Stimulated activated CD4-positive, alpha-beta T cell treated with anti-CD3 and anti-CD28 coated beads, TNF-alpha, amount 100 ng/mL, for 1 hour (primary cell): ENCODE measurements at places on chromosomes 7 and 10.

DNA sequence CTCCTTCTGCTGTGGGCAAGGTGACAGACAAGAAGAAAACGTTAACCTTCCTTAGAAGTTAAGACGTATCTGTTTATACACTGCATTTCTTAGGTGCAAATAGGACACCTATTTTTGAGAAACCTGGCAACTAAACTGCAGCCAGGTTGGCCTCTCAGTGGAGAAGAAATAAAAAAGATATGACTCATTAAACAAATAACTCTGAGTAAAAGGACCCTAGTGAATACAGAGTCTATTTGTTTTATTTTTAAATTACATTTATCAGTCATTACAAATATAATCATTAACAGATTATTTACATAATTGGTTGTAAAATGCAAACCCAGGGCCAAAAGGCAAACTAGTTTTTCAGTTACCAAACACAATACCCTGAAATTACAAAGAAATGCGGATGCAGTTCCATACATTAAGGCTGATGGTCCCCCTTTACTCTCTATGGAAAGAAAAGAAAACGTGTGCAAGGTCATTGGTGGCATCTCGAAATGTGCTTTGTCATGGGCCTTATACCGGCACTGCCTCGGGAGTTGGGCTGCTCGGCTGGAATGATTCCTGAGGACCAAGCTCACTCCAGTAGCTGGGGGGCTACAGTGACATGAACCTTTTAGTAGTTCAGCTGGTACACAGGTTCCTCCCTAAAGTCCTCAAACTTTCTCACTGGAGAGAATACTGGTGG, 38.4 kb downstream of the ADRB1 start:
- DNase-seq: no peak

GRCh38 chr10:119750391-119751230, 24.8 kb downstream of the INPP5F start:
- peak; percentile 27 for DNase-seq

DNA sequence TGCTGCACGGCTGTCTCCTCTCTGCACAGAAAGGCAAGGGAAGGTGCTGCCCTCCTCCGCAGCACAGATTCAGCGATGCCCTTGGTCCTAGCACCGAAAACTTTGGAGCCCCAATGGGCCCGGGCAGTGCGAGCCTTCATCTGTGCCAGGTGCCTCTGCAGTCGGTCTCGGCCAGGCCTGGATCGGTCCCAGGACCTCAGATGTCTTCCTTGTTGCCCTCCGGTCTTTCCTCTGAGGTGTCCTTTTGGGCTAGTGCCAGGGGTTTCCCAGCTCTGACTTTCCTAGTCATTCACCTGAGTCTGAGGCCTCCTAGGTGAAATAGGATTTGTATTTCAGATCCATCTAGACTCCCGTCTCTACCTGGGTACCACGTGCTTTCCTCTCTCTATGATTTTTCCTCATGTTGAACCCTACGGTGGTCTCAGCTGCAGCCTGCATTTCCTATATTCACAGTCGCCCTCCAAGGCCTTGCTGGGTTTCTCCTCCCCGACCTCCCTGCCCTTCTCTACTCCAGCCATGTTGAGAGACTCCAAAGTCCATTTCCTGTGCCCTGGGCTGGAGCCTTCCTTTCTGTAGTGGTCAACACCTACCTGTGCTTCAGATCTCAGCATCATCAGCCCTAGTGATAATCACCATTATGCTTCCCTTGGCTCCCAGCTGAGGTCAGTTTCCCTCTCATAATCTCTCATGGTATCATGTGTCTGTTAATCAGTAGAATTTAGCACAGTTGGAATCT, 92.0 kb upstream of the PRSS58 start:
- no peak for DNase-seq

DNA sequence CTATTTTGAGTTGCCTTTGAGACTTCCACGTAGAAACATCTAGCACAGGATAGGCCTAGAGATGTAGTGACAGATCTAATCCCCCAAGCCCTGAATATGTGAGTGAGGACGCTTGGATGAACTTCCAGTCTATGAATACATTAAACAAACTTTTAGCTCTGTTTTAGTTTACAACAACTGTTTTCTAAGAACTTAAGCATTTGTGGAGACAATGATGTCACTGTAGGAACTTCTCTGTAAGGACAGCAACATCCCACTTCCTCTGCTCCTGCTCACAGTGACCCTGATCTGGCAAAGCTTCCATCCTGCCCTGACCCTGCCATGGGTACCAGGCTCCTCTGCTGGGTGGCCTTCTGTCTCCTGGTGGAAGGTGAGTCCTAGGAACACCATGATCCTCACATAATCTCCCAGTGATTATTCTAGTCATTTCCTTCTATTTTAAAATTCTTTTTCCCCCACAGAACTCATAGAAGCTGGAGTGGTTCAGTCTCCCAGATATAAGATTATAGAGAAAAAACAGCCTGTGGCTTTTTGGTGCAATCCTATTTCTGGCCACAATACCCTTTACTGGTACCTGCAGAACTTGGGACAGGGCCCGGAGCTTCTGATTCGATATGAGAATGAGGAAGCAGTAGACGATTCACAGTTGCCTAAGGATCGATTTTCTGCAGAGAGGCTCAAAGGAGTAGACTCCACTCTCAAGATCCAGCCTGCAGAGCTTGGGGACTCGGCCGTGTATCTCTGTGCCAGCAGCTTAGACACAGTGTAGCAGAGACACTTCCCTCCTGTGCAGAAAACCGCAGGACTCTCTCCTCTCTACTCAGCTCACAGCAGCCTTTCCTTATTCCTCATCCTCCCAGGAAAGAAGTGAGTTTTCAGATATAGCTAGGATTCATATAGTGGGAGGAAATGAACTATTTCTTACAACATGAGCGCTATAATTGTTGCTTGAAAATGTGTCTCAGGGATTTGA, 194.4 kb upstream of the PRSS1 start:
- no peak for DNase-seq

GRCh38 chr7:89887489-89887888, 266.8 kb upstream of the STEAP1 start:
- no peak for DNase-seq

DNA sequence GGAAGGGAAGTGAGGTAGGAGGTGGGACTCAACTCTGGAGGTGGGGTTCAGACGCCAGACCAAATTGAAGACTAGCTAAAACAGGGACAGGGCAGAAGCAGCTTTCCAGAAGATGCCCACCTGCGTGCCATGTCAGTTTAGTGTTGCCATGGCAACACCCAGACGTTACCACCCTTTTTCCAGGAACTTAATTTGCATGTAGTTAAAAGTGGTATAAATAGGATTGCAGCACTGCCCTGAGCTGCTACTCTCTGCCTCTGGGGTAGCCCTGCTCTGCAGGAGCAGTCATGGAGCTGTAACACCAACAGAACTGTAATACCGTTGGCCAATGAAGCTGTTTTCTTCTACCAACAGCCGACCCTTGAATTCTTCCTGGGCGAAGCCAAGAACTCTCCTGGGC, 93.8 kb downstream of the PRKCQ start:
- DNase-seq: no peak

DNA sequence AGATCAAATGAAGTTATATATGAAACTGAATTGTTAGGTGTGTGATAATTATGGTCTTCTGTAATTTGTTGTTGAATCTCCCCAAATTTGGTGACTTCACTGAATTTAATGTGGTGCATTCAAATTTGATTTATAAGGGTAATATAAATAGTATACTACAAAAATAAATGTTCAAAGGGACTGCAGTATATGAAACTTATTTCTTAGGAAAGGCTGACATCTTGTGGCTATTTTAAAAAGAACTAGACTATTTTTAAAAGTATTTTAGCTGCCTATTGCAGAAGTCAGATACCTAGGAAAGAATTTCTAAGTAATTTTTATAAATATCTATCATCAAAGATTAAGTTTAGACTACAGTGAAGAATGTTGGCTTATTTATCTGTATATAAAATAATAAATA, 36.6 kb downstream of the ATRNL1 start:
- no peak for DNase-seq

DNA sequence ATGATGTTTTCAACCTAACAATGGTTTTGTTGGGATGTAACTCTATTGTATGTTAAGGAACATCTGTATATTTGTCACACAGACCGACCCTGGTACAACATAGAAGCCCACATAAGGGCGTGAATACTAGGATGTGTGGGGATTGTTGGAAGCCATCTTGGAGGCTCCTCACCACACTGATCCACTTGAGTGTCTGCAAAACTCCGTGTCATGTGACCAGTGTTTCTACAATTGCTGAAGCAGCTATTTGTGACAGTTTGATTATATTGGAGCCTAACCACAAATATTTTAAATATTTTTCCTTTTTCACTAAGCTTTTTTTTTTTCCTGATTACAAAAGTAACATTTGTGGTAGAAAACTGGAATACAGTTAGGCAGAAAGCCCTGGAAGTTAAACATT, 27.9 kb downstream of the RALA start:
- no peak for DNase-seq

DNA sequence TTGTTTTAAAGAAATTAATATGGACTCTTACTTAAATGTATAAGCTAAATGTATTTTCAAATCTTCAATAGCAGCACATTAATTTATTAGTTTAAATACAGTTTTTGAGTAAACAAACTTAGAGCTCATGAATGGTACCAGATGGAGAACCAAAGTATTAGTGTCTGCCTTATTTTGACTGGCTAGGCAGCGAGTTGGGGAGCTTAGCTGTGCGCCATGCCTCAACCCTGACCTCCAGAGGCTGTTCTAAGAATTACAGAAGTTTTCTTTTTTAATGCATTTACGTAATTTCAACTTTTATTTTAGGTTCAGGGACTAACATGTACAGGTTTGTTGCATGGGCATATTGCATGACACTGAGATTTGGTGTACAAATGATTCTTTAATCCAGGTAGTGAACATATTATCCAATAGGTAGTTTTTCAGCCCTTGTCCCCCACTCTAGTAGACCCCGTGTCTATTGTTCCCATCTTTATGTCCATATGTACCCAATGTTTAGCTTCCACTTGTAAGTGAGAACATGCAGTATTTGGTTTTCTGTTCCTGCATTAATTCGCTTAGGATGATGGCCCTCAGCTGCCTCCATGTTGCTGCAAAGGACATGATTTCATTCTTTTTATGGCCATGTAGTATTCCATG, 166.8 kb downstream of the IQUB start:
- DNase-seq: no peak

DNA sequence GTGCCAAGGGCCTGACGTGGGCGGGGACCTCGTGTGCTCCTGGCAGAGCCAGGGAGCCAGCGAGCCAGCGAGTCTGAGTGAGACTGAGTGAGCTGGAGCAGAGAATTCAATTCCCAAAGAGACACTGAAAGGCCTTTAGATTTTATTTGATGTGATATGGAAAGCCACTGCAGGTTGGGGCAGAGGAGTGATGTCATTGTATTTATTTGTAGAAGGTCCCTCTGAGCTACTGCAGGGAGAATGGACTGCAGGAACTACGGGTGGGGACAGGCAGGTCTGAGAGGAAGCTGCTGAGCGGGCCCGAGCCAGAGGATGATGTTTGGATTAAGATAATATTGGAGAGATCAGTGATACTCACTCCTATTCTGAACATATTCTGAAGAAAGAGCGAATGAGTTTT, 445.8 kb upstream of the ANKRD30A start:
- no peak for DNase-seq

GRCh38 chr10:109838592-109839244, 84.6 kb downstream of the XPNPEP1 start:
- no peak for DNase-seq

DNA sequence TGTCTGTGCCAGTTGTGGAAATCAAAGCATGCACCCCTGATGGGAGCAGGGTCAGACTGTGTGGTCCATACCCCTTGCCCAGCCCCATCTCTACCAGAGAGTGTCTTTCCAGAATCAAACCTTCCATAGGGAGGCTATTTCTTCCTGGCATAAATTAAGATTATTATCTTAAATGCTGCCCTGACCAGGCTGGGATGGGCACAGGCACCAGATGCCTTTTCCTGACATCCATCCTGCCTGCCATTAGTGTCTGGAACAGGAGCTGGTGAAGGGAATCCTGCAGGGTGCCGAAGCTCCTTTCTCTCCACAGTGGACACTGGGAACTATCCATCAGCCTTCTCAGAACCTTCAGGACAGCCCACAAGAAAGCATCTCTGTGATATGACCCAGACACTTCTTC, 296.3 kb downstream of the GRID1 start:
- no peak for DNase-seq

DNA sequence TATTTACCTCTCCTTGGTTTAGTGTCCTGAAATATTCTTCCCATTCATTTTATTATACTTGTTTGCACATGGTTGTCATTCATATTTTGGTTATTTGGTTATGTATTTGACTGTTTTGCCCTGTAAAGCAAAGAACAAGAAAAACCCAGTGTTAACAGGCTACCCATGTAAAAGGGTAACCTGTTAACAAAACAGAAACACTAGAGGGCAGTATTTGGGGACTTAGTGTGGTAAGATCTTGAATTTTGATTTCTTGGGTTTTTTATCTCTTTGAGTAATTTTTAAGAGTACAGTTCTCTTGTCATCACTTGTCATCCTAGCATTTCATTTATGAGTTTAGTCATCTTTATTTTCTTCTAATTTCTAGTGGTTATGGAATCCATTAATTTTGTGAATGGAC, 51.3 kb downstream of the POLL start:
- DNase-seq: no peak

GRCh38 chr7:16818732-16819131, 13.9 kb upstream of the AGR2 start:
- no peak for DNase-seq

GRCh38 chr7:6489612-6490011, 41.9 kb upstream of the DAGLB start:
- DNase-seq: no peak

DNA sequence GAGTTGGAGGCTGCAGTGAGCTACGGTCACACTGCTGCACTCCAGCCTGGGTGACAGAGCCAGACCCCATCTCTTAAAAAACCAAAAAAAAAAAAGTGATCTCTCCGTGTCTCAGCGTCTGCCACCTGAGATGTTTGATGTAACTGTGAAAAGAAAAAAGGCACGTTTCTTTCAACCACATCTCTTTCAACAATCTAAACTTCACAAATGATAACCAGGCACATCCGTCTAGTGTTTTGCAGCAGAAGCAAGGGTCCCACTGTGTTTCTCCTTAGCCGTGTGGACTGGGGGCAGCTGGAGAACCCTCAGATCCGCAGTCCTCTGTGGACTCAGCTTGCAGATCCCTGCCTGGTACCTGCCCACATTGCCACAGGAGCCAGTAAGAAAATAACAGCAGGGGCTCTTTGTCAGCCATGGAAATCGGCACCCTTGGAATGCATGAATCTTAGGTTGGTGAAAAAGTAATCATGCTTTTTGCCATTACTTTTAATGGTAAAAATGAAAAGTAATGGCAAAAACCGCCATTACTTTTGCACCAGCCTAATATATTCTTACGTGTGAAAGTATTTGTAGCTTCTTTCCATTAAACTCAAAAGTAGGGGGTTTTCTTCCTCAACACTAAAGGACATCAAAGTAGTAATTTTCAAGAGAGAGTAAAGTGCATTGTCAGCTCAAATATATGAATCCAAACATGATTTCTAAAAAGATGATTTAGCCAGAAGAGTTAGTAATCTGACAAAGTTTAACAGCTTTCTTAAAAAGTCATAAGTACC, 276.5 kb downstream of the CCDC3 start:
- DNase-seq: no peak

DNA sequence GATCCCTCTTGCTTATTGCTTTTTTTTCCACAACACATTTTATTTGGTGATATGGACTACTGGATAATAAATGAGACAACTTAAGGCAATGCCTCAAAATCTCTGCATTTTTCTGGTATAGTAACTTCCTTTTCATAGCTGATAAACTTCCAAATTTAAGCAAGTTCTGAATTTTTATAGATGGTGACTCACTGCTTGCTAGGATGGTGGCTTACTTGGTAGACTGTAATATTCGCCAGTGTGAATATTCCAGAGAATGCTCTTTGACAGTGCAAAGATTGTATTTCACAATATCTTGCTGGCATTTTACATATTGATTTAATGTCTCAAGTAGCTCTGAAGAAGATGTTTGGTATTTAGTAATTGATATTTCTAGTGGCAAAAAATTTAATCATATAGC, 472.4 kb downstream of the TFEC start:
- no peak for DNase-seq
